Mammary microvascular endothelial cell (primary cell): ENCODE measurements at places on chromosomes 4 and X. TPM values are rescaled to one million over a fixed set of nuclear protein-coding genes. Genes with fewer than 3 reads are reported as not detected.

Gene NEIL3
- total RNA-seq = 5.8 and 8.1 TPM in 2 replicates

Gene CACNA1F
- total RNA-seq = not detected in 2 replicates

Gene GUCY1B1
- 0.39 and 0.87 TPM in 2 replicates for total RNA-seq

Gene EREG
- total RNA-seq = under 0.01 and 0.10 TPM in 2 replicates

Gene IL2RG
- total RNA-seq = 1.3 and 1.9 TPM in 2 replicates

Gene MAMLD1
- 2.8 and 2.9 TPM in 2 replicates for total RNA-seq

Gene CSAG3
- not detected in 2 replicates for total RNA-seq

Gene CLNK
- not detected in 2 replicates for total RNA-seq

Gene STPG2
- total RNA-seq = 0.84 TPM in 1 of 2 replicates, not detected in the other

Gene RTL3
- total RNA-seq = 0.20 TPM in 2 replicates

Gene AREG
- total RNA-seq = 0.74 and 0.87 TPM in 2 replicates

Gene SATL1
- total RNA-seq = not detected in 2 replicates

Gene NLRP2B
- total RNA-seq = not detected in 2 replicates

Gene ANKRD50
- 23.6 and 24.2 TPM in 2 replicates for total RNA-seq

Gene PRSS12
- total RNA-seq = 5.1 and 8.1 TPM in 2 replicates

Gene GLRA3
- total RNA-seq = not detected in 2 replicates

Gene VSIG4
- not detected in 2 replicates for total RNA-seq

Gene APOO
- total RNA-seq = 15.0 and 18.2 TPM in 2 replicates

Gene ADGRL3
- total RNA-seq = not detected in 2 replicates

Gene FOXR2
- not detected in 2 replicates for total RNA-seq

Gene COL4A6
- 0.93 and 1.1 TPM in 2 replicates for total RNA-seq

Gene SPANXN3
- not detected in 2 replicates for total RNA-seq

Gene FSTL5
- not detected in 2 replicates for total RNA-seq

Gene BEX5
- 0.30 and 3.5 TPM in 2 replicates for total RNA-seq

Gene SAGE1
- not detected in 2 replicates for total RNA-seq

Gene TMEM144
- total RNA-seq = 2.8 and 4.5 TPM in 2 replicates

Gene TGIF2LX
- total RNA-seq = not detected in 2 replicates

Gene USP27X
- 1.1 and 2.5 TPM in 2 replicates for total RNA-seq

Gene IL13RA1
- total RNA-seq = 51.7 and 58.1 TPM in 2 replicates

Gene CT45A5
- total RNA-seq = not detected in 2 replicates

Gene ATP2B3
- not detected in 2 replicates for total RNA-seq

Gene RAB9B
- 0.10 and 0.13 TPM in 2 replicates for total RNA-seq

Gene GPR50
- not detected in 2 replicates for total RNA-seq

Gene GAGE12F
- total RNA-seq = not detected in 2 replicates

Gene F11
- total RNA-seq = not detected in 2 replicates

Gene BTK
- not detected in 2 replicates for total RNA-seq

Gene NSUN7
- total RNA-seq = 0.34 and 0.87 TPM in 2 replicates

Gene CCDC149
- 3.9 and 6.0 TPM in 2 replicates for total RNA-seq
